ENCODE measurements at places on chromosomes 16 and 17.

GRCh38 chr17:35312346-35312745 lies 61.1 kb downstream of the SLFN11 start:
- no peak for DNase-seq

- no peak for DNase-seq
Measured at GRCh38 chr17:48545539-48545938, 630 bp upstream of the HOXB2 start.

DNA sequence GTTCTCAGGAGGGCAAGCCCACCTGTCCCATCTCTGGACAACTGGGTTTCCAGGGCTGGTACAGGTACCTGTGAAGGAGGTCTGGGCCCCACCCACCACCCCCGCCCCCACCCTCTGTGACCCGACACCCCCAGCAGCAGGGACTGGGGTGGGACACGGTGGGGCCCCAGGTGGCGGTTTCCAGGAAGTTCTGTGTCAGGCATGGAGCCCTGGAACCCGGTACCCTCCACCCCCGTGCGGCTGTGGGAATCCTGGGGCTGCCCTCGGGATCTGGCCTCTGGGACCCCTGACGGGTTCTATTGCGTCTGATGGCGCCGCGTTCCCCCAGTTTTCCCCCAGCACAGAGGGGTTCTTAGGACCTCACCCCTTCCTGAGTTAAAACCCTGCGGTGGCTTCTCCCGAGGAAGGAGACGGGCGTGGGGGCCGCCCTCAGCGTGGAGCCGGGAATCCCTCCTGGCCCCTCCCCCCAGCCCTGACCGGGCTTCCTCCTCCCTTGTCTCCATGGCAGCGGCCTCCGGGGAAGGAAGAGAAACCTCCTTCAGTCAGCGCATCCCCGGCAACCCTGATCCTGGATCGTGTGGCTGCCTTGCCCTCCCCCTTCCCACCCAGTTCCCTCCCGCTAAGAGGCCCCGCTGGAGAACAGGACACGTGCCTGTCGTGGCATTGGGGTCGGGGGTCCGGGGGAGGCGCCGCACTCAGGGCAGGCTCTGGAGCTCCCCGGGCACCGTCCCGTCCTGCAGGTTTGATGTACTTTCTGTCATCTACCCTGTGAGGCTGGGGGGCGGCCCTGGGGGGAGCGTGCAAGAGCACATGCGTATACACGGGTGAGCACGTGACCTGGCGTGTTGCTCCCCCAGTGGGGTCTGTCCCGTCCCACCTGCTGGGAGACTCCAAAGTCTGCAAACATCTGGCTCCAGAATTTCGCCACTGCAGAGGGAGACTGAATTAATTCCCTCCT lies 30.3 kb downstream of the CACNA1H start:
- no peak for DNase-seq

DNA sequence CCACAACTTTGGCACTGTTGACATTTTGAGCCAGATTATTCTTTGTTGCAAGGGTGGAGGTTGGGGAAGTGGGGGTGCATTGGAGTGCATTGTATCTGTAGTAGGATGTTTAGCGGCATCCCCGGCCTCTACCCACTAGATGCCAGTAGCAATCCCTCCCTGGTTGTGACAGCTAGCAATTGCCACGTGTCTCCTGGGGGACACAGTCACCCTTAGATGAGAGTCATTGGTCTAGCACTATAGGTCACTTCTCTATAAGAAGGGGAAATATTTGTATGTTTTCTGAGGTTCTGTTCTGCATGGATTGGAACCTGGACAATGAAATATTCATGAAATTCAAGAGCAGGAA lies 32.4 kb downstream of the MSI2 start:
- DNase-seq, result no peak

DNA sequence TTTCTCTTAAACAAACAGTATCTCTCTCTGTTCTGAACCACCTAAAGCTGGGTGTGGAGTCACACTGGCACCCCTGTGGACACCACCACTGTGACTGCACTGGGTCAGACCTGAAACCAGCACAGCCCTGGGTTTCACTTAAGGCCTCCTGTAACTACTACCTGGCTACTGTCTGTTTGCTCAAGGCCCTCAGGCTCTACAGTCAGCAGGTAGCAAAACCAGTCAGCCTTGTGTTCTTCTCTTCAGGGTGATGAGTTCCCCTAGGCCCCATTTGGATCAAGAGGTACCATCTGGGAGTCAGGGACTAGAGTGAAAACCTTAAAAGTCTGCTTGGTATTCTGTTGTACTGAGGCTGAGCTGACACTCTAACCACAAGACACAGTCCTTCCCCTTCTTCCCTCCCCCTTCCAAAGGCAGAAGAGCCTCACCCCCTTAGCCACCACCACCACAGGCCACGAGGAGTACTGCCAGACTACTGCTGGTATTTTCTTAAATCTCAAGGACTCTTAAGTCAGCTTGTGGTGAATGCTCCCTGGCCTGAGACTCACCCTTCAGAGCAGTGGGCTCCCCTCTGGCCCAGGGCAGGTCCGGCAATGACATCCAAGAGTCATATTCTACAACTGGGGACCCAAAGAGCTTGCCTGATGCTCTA lies 153.2 kb upstream of the MON1B start:
- no peak for DNase-seq

DNA sequence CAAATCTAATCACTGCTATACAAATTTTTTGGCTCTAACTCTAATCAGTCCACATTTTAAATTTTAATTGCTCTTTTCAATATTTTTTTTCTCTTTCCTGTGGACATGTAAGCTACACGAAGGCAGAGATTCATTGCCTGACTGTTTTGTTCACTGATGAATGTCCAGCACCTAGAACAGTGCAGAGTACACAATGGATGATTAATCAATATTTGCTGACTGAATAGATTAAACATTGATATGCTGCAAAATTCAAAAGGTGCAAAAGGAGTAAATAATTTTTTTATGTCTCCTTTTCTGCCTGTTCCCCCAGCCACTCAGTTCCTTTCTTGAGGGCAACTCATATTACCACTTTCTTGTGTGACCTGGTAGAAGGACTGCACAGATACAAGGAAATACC lies 32.8 kb downstream of the SCNN1B start:
- DNase-seq, result no peak

GRCh38 chr17:81325714-81326358 lies 30.7 kb upstream of the SLC38A10 start:
- no peak for DNase-seq
